ENCODE measurements at places on chromosomes 7 and 10.

- DNase-seq = no peak
These were observed 19.5 kb downstream of the HDAC9 start for GRCh38 chr7:18515067-18515466.

DNA sequence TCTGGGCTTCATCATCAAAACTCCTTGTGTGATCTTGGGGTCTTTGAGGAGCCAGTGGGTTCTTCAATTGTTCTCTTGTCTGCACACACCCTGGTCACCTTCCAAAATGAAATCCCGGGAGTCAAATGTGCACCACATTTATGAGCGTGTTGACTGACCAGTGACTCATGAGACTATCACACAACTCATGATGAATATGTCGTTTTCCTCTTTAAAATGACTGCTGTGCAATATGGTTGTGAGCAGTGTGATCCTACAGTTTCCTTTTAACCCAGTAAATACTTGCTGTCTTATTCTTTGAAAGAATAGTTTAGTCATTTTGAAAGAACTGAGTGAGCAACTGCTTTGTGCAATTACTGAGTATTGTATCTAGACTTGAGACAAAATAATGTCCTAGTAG is 149.2 kb downstream of the DYNC1I1 start:
- DNase-seq = no peak

GRCh38 chr7:99001482-99002147 is 123.3 kb downstream of the TRRAP start:
- DNase-seq = no peak

DNA sequence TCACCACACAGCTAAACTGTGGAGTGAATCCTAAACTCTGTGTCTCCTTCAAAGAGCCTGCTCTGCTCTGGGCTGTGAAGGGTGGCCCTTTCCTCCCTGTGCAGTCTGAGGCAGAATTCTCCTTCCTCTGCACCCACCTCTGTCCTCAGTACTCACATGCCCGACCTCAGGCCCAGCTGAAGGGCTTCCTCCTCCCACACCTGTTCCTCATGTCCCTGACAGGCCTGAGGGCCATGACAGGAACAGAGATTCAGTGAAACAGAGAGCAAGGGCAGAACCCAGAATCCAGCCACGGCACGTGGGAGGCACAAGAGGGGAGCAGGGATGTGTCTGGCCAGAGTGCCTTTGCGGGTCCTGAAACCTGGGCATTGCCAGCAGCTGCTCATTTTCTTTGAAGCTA is 13.9 kb downstream of the CREB3L2 start:
- DNase-seq = no peak

GRCh38 chr10:122617476-122618270 is 57.1 kb downstream of the DMBT1 start:
- DNase-seq = no peak

GRCh38 chr7:95199779-95200558 is 124.4 kb downstream of the PON1 start:
- DNase-seq = peak; percentile 82

DNA sequence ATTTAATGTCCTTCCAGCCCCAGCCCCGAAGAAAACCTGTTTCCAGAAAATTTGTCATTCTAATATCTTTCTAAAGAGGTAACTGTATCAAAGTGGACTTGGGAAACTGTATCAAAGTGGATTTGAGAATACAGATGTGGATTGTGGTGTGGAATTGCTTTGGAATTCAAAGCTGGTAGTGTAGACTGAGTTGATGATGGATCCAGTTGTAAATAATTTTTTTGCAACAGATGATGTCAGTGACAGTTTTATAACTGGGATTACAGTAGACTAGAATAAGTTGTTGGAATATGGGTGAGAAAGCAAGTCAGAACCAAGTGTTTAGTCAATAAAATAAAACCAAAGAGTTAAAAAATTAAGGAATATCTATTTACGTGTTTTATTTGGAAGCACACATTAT is 202.1 kb downstream of the LRMDA start:
- DNase-seq = no peak

- DNase-seq = no peak
These were observed 39.8 kb downstream of the GBF1 start for GRCh38 chr10:102285133-102285532.

- DNase-seq = no peak
These were observed 502 bp downstream of the ZNF3 start for GRCh38 chr7:100080907-100081534.

DNA sequence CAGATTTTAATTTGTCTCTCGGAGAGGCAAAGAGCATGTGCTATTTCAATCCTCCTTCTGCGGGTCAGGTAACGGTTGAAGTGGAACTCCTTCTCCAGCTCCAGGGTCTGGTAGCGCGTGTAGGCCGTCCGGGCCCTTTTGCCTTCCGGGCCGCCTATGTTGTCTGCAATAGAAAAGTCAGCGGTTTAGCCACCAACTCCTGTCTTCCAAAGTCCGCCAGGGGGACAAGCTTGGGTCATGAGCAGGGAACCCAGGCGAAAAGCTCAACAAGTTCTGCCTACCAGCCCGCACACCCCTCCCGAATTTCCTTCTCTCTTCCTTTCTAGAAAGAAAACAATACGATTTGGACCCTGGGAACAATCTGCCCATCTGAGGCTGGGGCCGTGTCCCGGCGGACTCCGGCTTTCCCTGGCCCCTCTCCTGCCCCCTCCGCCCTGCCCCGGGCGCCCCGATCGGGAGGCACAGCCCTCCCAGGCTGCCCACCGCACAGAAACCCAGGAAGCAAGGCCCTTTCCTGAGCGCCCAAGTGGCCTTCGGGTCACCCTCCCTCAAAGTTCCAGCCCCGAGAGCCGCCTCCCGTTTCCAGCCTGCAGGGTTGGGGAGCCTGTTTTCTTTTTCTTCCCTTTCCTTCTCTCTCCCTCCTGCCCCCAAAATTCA is 1.4 kb downstream of the HOXA5 start:
- peak; percentile 69 for DNase-seq

- no peak for DNase-seq
These were observed 58.4 kb upstream of the ETV1 start for GRCh38 chr7:14047709-14048399.

DNA sequence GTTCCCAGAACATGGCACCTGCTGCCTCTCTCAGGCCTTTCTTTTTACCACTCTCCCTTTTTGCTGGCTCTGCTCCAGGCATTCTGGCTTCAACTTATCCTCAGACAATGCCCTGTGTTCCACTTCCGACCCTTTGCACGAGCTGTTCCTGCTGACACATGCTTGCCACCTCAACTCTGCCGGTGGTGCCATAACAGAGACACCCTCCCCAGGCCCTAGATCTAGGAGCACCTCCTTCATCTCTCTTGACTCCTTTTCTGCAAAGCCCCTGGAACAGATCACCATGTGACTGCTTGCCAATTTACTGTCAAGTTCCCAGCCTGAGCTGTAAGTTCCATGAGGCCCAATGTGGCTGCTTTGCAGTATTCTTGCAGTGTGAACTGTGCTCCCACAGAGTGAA is 256.0 kb upstream of the MKI67 start:
- no peak for DNase-seq

DNA sequence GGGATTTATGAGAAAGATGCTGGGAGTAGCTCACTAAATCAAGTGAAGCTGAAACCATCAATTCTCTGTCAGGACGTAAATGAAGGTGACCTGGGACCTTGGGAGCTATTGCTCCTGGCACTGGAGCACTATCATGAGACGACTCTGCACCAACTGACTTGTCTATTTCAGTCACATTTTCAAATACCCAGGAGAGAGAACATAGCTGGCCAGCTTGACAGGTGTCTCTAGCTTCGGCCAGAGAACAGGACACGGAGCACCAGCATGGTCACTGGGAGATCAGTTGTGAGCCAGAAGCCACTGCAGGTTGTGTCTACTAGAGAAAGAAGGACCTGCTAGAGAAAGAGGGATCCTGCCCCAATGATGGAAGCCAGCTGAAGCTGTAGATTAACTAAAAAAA is 17.4 kb upstream of the ATOH7 start:
- no peak for DNase-seq

DNA sequence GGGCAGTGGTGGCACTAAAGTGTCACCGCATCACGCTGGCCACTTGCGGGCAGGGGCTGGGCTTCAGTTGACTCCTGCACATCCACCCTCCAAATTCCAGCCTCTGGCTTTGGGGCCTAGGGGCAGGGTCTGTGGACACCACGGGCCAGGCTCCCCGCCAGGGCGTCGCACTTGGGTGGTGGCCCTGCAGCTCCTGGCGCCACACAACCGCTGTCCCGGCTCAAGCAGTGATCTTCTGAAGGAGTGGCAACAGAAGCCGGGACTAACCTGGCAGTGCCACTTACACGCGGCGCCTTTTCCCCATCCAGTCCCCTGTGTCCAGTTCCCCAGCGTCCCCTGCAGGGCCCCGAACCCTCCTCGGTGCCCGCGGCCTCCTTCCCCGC is 134.3 kb upstream of the ZNF92 start:
- DNase-seq = no peak

- DNase-seq = no peak
These were observed 8.5 kb upstream of the PRSS1 start for GRCh38 chr7:142740786-142741185.

- no peak for DNase-seq
These were observed 48.1 kb downstream of the CDC123 start for GRCh38 chr10:12243864-12244620.

- DNase-seq = peak; percentile 77
These were observed 46.6 kb downstream of the PWWP2B start for GRCh38 chr10:132443605-132443982.

DNA sequence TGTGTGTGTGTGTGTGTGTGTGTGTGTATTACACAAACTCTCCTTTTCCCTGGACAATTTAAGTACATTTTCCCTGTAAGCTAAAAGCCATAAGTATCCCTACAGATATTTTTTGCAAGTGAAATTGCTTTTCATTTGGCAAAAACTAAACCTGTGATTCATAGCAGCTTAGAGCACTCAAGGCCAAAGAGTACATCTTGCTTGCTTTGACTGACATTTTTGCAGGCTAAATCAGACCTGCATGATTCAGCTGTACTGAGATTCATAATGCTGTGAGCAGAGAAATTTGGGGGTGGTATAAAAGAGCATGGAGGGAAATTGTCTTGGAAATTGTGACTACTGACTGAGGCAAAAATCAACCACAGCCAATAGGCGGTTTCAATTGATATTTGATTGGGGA is 500.4 kb downstream of the GFRA1 start:
- no peak for DNase-seq

GRCh38 chr10:130020651-130021382 is 56.7 kb upstream of the EBF3 start:
- no peak for DNase-seq

GRCh38 chr10:30467651-30468338 is 33.8 kb downstream of the MAP3K8 start:
- DNase-seq = no peak

DNA sequence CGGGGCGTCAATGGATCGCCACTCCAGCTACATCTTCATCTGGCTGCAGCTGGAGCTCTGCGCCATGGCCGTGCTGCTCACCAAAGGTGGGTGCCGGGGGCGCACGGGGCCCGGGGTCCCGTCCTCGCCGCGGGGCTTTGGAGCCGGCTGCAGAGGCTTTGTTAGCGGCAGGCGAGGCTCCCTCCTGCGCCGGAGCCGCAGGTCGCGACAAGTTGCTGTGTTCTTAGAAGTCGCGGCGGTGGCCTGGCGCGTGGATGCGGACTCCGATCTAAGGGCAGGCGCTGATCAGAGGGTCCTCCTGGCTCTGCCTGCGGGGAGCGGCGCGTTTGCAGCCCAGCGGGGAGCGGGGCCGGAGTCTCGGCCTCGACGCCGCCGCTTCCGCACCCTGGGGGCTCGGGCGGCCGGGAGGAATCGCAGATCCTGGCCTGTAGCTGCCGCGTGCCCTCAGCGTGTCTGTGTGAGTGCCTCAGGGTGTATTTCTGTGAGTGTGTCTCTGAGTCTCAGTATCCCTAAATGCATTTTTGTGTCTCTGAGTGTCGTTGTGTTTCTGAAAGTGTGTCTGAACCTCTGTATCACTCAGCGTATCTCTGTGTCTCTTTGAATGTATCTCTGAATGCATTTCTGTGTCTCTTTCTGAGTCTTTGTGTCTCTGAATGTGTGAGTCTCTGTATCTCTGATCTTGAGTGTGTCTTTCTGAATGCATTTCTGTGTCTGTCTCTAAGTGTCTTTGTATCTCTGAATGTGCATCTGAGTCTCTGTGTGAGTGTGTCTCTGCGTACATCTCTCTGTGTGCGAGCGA is 766 bp downstream of the BAMBI start:
- DNase-seq = peak; percentile 37

DNA sequence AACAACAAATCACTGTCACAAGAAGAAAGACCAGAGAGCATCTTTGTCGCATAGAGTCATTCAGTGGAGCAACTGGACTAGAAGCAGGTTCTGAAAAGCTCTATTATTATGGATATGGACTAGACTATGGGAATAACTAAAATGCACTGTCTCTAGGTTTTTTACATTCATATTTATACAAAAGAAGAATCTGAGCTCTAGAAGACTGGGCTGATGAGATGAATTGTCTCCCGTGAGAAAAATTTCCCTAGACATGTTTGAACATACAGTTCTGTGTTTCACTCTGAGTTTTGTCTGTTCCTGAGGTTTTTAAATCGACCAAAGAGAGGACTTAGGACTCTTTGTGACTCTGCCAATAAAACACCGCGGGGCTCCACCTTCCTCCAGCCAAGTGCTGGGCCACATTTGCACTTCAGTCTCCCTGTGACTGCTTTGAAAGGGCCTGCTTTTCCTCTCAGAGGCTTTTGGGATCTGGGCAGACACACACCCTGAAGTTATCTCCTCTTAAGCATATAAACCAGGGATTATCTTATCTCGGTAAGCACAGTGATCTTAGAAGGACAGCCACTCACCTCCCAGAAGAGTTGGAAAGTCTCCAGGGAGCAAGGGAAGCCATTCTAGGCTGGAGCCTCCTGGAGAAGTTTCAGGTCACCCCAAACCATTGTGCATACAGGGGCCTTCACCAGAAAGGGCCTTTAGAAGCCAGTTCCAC is 101.0 kb upstream of the JCAD start:
- no peak for DNase-seq

DNA sequence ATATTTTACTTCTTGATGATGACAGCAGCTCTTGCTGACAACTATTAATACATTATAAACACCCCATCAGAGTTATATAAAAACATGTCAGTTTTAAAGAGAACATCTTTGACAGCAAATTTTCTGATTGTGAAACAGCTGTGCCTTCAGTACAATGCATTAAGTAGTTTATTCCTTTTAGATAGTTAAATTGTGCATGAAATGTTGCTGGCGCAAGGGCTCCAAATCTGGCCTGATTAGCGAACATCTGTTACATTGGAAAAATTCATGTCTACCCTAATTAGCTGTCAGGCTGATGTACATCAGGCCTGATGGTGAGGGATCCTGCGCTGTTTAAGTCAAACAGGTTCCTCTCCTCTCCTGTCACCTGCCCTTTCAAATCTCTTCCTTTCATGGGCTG is 171.9 kb upstream of the SP8 start:
- DNase-seq = no peak

- no peak for DNase-seq
These were observed 13.1 kb upstream of the SLC26A3 start for GRCh38 chr7:107816011-107816566.

GRCh38 chr7:123581162-123581459 is 20.5 kb upstream of the ASB15 start:
- DNase-seq = no peak

GRCh38 chr7:99920149-99920548 is 819 bp upstream of the TRIM4 start:
- DNase-seq = no peak

- no peak for DNase-seq
These were observed 111.3 kb downstream of the FRMD4A start for GRCh38 chr10:14219411-14219810.

- DNase-seq = peak; percentile 27
These were observed 92.7 kb upstream of the GPR26 start for GRCh38 chr10:123573236-123574108.

- DNase-seq = no peak
These were observed 36.0 kb upstream of the KCNIP2 start for GRCh38 chr10:101879456-101880231.

GRCh38 chr10:107576746-107577145 is 412.2 kb upstream of the SORCS1 start:
- DNase-seq = no peak

GRCh38 chr10:33155720-33156638 is 178.5 kb downstream of the NRP1 start:
- peak; percentile 17 for DNase-seq
